ENCODE measurements at places on chromosomes 11 and 22. TPM values are rescaled to one million over a fixed set of nuclear protein-coding genes. Genes with fewer than 3 reads are reported as not detected.

MN1 gene
- polyA plus RNA-seq: 0.06 TPM

ARHGAP8 gene
- polyA plus RNA-seq: not detected

XKR3 gene
- polyA plus RNA-seq: not detected

GRCh38 chr11:28448186-28448585, 340.0 kb downstream of the METTL15 start:
- no peak overlapping the region for H3K4me3 ChIP-seq
- H3K4me1 ChIP-seq: no peaks in the 10 kb centered on the region
- DNase-seq: no peak
- no peaks in the 10 kb centered on the region for H3K36me3 ChIP-seq
- no peak overlapping the region for H3K27ac ChIP-seq

- DNase-seq: peak; percentile 69
- no peaks in the 10 kb centered on the region for H3K36me3 ChIP-seq
- peaks cover 8% of the 10 kb centered on the region for H3K27me3 ChIP-seq
- H3K27ac ChIP-seq: no peak overlapping the region
- H3K4me3 ChIP-seq: no peak overlapping the region
- H3K4me1 ChIP-seq: peaks cover 44% of the 10 kb centered on the region
These were observed 19.2 kb upstream of the TALDO1 start for GRCh38 chr11:727859-728748.

DDX25 gene
- not detected for polyA plus RNA-seq

- H3K36me3 ChIP-seq: peaks cover 73% of the 10 kb centered on the region
- H3K27me3 ChIP-seq: no peaks in the 10 kb centered on the region
- DNase-seq: peak; percentile 90
- H3K4me1 ChIP-seq: peaks cover 32% of the 10 kb centered on the region
- peak overlapping the region; percentile 86 for H3K27ac ChIP-seq
These were observed 31.7 kb downstream of the TPCN2 start for GRCh38 chr11:69080257-69080995.

ALKBH3 gene
- polyA plus RNA-seq: 22.7 TPM

DNA sequence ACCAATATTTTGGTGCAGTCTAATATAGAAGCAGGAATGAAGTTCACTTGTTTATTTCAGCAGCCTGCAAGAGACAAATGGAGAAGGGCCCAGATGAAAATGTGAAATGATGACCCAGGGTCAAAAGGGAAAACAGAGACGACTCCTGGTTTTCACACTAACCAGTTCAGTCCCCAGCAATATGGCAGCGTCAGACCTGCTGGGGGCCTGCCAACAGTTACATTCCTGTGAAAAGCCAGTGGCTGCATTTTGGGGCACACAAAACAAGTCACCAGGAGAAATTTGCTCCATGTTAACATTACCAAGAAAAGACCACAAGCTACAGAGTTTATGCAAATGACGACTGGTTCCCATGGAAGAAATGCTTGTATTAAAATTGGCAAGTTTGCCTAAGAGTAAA, 80.2 kb downstream of the CCDC34 start:
- no peaks in the 10 kb centered on the region for H3K4me1 ChIP-seq
- H3K4me3 ChIP-seq: no peak overlapping the region
- no peaks in the 10 kb centered on the region for H3K36me3 ChIP-seq
- no peaks in the 10 kb centered on the region for H3K27me3 ChIP-seq
- H3K27ac ChIP-seq: no peak overlapping the region

DNA sequence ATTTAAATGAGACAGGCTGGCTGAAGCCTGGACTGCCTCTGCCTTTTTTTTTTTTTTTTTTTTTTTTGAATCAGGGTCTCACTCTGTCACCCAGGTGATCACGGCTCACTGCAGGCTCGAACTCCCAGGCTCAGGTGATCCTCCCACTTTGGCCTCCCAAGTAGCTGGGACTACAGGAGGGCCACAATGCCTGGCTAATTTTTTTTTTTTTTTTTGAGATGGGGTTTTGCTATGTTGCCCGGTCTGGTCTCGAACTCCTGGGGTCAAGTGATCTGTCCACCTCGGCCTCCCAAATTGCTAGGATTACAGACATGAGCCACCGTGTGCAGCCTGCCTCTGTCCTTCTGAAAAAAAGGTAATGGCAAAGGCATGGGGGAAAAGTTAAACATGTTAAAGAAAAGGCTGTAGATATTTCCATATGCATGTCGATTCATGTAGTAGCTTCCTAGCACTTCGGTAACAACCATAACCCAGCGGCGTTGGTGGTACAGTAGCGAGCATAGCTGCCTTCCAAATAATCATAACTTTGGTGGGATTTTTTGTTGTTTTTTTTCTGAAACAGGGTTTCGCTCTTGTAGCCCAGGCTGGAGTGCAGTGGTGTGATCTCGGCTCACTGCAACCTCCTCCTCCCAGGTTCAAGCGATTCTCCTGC, 48.8 kb downstream of the MCHR1 start:
- DNase-seq: no peak
- no peak overlapping the region for H3K4me3 ChIP-seq
- no peaks in the 10 kb centered on the region for H3K27me3 ChIP-seq
- H3K27ac ChIP-seq: no peak overlapping the region
- H3K4me1 ChIP-seq: no peaks in the 10 kb centered on the region

GDPD4 gene
- not detected for polyA plus RNA-seq

TTC36 gene
- polyA plus RNA-seq: not detected

SYT13 gene
- polyA plus RNA-seq: not detected

- H3K4me1 ChIP-seq: no peaks in the 10 kb centered on the region
- no peak overlapping the region for H3K4me3 ChIP-seq
- no peak for DNase-seq
- no peaks in the 10 kb centered on the region for H3K27me3 ChIP-seq
These were observed 94.3 kb downstream of the SOX6 start for GRCh38 chr11:16261836-16262644.

GRCh38 chr22:19548964-19549363, 24.8 kb upstream of the CLDN5 start:
- H3K4me1 ChIP-seq: no peaks in the 10 kb centered on the region
- no peaks in the 10 kb centered on the region for H3K36me3 ChIP-seq
- H3K27me3 ChIP-seq: no peaks in the 10 kb centered on the region
- H3K4me3 ChIP-seq: no peak overlapping the region
- DNase-seq: no peak

- H3K27ac ChIP-seq: no peak overlapping the region
- no peaks in the 10 kb centered on the region for H3K36me3 ChIP-seq
- no peaks in the 10 kb centered on the region for H3K4me1 ChIP-seq
These were observed 559.9 kb downstream of the MN1 start for GRCh38 chr22:27241430-27242321.

- peak; percentile 45 for DNase-seq
- peaks cover 40% of the 10 kb centered on the region for H3K36me3 ChIP-seq
- H3K27me3 ChIP-seq: no peaks in the 10 kb centered on the region
These were observed 11.4 kb downstream of the FLI1 start for GRCh38 chr11:128705124-128705920.

NAV2 gene
- not detected for polyA plus RNA-seq

DNA sequence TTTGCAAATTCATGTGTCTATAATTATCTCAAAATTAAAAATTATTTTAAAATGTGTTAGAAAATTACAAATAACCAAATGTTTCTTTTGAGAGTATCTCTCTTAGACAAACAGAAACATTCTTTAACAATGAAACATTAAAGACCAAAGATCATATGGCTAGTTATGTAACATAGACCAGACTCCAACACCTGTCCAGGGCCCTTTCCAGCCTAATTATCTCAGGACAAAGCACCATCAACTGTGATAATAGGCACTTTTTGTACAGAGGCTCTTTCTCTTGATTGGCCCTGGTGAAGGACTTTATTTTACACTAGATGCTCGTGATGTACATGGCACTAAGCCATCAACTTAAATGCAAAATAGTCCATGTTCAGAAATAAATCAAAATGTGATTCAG, 5.0 kb upstream of the PLEKHA7 start:
- peaks cover 4% of the 10 kb centered on the region for H3K4me1 ChIP-seq
- H3K27ac ChIP-seq: no peak overlapping the region
- DNase-seq: no peak
- peaks cover 27% of the 10 kb centered on the region for H3K27me3 ChIP-seq

KRTAP5-10 gene
- polyA plus RNA-seq: not detected

- H3K27me3 ChIP-seq: no peaks in the 10 kb centered on the region
- DNase-seq: peak; percentile 14
- H3K4me1 ChIP-seq: peaks cover 30% of the 10 kb centered on the region
These were observed 5.1 kb downstream of the ELF5 start for GRCh38 chr11:34508524-34508923.

DNA sequence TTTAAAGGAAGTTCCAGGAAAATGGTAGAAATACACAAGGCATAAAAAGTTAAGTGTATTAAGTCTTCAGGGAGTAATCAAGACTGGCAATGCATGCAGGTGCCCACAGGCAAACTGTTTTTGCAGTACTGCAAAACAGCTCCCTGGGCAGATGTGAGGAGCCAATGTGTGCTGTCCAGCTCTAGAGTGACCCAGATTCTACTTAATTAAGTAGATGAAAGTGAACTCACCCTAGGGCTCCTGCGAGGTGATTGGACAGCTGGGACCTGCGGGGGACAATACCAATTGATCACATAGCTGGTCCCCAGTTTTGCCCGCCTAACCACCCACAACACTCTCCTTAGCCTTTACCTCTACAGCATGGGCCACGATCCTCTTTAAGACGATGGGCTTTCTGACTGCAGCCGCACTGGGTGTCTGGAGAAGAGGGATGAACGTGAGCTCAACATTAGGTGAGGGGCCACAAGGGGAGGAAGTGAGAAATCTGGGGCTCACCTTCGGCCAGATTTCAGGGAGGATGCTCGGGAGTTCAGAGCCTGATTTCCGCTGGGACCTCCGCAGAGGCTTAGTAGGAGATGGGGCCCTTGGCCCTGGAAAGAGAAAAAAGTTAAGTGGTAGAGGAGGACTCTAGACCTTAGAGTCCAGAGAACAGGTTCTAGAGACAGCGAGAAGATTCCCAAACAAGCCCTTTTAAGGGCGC, 556 bp downstream of the CDCA5 start:
- H3K4me3 ChIP-seq: peak overlapping the region; percentile 62
- H3K27me3 ChIP-seq: no peaks in the 10 kb centered on the region

- DNase-seq: no peak
- H3K4me3 ChIP-seq: no peak overlapping the region
- no peaks in the 10 kb centered on the region for H3K4me1 ChIP-seq
- no peaks in the 10 kb centered on the region for H3K27me3 ChIP-seq
- H3K36me3 ChIP-seq: no peaks in the 10 kb centered on the region
These were observed 14.0 kb upstream of the ACR start for GRCh38 chr22:50723991-50724390.

GRCh38 chr11:125886997-125887372, 483 bp upstream of the HYLS1 start:
- peaks cover 6% of the 10 kb centered on the region for H3K36me3 ChIP-seq
- peak; percentile 12 for DNase-seq
- H3K27me3 ChIP-seq: no peaks in the 10 kb centered on the region
- peaks cover 25% of the 10 kb centered on the region for H3K4me1 ChIP-seq

ZNRD2 gene
- 56.2 TPM for polyA plus RNA-seq

DNA sequence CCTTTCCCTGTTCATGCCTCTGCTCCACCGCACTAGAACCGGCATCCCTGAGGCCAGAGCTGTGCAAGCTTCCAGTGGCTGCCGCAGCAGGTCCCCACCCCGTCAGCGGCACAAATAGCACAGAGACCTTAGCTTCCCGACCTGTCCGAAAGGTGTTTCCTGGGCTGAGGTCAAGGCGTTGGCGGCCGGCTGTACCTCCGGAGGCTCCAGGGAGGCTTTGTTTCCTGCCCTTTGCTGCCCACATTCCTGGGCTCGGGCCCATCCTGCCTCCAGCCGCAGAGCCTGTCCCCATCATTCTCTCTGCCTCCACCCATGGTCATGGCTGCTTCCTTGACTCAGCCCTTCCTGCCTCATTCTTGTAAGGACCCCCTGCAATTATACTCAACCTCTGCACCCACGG, 31.2 kb downstream of the ARHGAP8 start:
- H3K27ac ChIP-seq: no peak overlapping the region
- no peaks in the 10 kb centered on the region for H3K27me3 ChIP-seq
- no peak overlapping the region for H3K4me3 ChIP-seq
- H3K36me3 ChIP-seq: no peaks in the 10 kb centered on the region
- DNase-seq: no peak

MS4A8 gene
- polyA plus RNA-seq: not detected

GGTLC2 gene
- polyA plus RNA-seq: not detected

Data from CD14-positive monocyte (primary cell).